Left ventricle myocardium superior (tissue), 1 donor: ENCODE measurements at places on chromosomes 2 and 18.

DNA sequence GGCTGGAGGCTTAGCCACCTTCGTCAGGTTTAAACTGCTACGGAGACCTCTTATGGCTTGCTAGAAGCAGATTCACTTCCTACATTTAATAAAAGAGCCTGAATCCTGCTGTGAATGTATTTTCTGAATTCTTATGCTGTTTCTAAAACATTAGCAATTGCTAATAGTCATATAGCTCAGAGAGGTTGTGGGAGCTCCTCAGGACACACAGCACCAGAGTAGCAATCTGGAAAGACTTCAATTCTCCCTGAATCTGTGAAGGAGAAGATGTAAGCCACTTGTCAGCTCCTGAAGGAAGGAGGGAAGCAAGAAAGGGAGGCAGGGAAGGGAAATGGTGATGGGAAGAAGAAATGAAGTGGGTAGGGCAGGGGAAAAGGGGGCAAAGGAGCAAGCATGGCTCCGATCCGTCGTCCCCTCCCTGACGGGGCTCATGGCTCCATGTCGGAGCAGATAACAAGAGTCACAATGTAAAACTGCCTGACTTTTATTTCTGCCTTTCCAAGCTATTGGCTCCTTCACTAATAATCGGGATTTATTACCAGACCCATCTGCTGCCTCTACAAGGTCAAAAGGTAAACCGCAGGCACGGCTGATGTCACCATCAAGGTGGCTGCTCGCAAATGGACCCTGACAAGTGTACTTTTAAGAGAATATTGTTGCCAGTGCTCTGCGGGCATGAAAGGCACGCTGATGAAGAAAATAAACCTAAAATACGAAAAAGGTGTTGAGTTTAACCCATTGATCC lies 656.0 kb upstream of the SALL3 start:
- DNase-seq = no peak

DNA sequence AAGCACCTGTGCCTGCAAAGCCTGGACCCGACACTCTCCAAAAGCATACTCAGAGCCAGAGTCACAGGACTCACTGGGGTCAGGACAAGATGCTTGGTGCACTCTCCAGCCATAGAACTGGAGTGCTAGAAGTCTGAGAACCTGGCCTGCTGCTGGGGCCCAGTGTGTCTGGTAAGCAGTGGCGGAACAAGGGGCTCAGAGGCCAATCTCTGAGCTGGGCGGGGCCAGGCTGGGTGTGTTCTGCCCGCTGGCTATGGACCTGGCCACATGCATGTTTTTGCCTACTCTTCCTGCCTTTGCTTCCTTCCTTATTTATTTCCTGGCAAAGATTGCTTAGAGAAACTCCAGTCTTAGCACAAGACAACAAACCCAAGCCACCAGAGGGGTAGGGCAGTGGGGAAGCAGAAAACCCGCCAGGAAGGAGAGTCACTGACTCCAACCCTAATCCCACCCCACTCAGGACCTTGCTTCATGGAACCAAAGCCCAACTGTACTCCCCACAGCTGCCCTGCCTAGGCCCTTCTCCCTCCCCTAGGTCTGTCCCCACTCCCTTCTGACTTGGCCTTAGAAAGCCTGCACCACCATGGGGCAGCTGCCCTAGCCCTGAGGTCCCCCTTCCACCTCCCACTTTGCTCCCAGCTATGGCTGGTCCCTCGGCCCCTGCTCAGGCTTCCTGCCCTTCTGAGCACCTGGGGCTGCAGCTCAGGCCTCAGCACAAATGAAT lies 315.5 kb downstream of the CELF4 start:
- DNase-seq = no peak

DNA sequence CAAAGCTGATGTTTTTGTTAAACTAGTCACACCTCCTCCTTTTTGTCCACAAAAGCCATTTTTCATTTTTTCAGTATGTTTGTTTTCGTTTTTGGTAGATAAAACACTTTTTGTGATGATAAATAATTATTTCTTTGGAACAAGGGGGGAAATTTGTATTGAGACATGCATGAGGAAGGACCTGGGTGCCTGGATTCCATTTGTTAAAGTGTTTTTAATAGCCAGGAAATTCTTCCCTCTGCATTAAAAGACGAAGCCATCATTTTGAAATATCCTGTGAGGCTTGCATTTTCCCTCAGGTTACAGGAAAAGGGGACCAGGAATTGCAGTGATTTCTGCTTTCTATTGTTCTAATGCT lies 52.1 kb upstream of the CTLA4 start:
- no peak for DNase-seq

DNA sequence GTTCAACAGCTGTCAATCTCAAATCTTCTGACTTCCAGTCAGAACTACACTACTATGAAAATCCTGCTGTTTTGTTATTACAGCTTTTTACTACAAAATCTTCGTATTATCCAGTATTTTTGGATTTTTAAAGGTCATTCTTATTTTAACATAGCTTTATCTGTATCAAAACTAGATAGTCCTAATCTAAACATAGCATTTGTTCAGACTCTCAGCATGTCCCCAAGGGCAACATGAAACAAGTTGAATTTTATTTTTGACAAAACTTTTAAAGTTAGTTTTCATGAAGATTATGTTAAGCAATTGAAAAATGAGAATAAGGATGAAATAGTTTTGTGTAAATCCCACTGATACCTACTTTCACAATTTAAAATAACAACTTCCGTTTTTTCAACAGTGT lies 48.1 kb downstream of the PDE1A start:
- DNase-seq = no peak

GRCh38 chr2:234329202-234329960 lies 167.5 kb downstream of the ARL4C start:
- DNase-seq = no peak

GRCh38 chr2:27400348-27401135 lies 8.8 kb downstream of the PPM1G start:
- no peak for DNase-seq

DNA sequence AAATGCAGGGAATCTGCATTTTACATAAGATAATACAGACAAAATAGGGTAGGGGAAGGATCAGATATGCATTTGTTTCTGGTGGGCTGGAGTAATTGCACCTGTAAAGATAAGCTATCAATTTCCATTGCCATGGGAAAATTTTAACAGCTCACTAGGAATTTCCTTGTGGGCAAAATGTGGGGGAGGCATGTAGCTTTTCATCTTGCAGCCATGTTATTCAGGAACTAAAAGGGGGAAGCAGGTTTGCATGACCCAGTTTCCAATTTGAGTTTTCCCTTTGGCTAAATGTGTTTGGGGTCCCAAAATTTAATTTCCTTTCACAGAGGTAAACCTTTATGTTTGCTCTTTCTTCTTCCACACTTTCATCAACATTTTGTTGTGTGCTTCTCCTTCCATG lies 624.4 kb downstream of the NYAP2 start:
- no peak for DNase-seq

GRCh38 chr2:64328415-64328722 lies 125.6 kb upstream of the LGALSL start:
- DNase-seq = no peak

- no peak for DNase-seq
Observed at GRCh38 chr18:2258954-2259353, 312.4 kb downstream of the METTL4 start.

DNA sequence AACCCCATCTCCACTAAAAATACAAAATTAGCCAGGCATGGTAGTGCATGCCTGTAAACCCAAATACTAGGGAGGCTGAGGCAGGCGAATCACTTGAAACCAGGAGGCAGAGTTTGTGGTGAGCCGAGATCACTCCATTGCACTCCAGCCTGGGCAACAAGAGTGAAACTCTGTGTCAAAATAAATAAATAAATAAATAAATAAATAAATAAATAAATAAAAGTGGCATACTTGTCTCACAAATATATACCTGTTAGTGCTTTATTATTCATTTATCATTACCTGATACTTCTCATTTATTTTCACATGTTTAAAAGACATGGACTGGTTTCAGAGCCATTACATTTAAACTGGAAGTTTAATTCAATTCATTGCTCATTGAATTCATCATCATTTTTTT lies 491.4 kb upstream of the CDH7 start:
- DNase-seq = no peak

DNA sequence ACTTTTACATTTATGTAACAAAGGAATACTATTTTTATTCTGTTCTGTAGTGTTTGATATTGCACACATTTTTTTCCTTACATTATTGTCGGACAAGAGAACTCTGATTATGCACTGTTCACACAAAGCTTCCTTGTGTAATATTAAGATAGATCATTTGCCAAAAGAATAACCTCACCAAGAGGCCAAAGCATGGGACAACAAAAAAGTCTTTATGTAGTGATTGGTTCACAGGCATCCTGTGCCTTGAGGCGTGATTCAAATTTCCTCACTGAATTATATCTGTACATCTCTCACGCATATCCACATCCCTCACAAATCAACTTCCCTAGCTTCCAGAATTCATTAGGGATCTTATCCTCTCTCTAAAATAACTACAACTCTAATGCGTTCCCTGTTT lies 642.7 kb downstream of the NR4A2 start:
- DNase-seq = no peak

GRCh38 chr2:173854141-173854540 lies 111.0 kb downstream of the SP3 start:
- no peak for DNase-seq

GRCh38 chr2:140600116-140600515 lies 1530.7 kb downstream of the LRP1B start:
- no peak for DNase-seq

DNA sequence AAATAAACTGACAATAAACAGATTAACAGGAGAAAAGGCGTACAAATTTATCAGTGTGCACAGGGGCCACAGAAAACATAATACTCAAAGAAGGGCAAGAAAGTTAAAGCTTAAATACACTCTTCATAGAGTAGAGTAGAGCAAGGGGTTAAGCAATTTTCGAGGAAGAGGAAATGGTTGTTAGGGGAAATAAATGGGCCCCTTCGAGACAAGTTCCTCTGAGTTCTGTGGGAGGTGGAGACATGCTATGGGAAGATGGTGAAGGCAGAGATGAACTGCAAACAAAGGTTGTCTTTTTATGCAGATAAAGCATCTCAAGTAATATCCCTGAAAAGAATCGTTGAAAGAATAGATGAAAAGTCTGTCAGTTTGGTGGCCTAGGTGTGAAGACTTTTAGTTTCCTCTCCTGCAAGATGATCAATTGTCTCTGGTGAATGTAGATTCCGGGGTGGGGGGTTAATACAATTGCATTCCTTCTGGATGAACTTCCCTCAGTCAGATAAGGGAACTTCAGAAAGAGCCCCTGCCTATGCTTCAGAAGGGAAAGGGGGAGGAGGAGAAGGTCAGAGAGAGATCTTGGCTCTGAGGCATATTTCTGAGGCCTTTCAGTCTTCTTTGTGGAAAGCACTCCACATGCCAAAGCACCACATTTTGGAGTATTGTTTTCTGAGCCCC lies 127.0 kb downstream of the METTL4 start:
- no peak for DNase-seq
